Progenitor cell of endocrine pancreas (in vitro differentiated cells): ENCODE measurements at places on chromosomes 7 and 10. TPM values are rescaled to one million over a fixed set of nuclear protein-coding genes. Genes with fewer than 3 reads are reported as not detected.

- peaks cover 4% of the 10 kb centered on the region for H3K4me1 ChIP-seq
- no peaks in the 10 kb centered on the region for H3K36me3 ChIP-seq
- H3K27me3 ChIP-seq, result no peaks in the 10 kb centered on the region
- no peak overlapping the region for H3K27ac ChIP-seq
- no peak for DNase-seq
These were observed 217.3 kb downstream of the ZEB1 start for GRCh38 chr10:31536302-31536701.

TEX36 gene
- not detected in 2 replicates for total RNA-seq

DNA sequence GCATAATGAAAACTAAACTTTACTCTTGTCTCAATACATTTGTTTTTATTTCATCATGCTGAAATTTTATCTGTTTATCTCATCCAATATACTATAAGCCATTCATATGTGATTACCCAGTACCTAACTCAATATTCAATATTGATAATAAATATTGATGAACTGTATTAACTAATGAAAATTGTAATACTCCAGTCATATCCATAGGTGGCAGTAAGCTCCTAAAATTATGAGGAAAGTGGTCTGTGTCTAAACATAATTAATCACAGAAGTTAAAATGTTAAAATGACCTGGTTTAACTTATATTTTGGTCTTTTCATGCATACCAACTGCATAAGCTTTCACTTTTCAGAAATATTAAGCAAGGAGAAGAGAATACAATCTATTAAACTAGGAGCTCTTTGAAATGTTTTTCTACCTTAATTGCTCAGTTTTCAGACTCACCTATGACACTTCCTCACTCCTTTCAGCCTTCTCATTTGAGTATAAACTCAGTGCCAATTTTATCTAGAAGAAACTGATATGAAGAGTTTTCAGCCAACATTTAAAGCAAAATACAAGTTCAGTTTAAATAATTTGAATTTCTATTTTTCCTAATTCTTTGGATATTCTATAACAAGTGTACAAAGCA, 30.5 kb upstream of the VWDE start:
- H3K4me3 ChIP-seq, result no peak overlapping the region
- H3K4me1 ChIP-seq, result peaks cover 6% of the 10 kb centered on the region
- H3K27me3 ChIP-seq, result no peaks in the 10 kb centered on the region
- no peak overlapping the region for H3K27ac ChIP-seq

DNA sequence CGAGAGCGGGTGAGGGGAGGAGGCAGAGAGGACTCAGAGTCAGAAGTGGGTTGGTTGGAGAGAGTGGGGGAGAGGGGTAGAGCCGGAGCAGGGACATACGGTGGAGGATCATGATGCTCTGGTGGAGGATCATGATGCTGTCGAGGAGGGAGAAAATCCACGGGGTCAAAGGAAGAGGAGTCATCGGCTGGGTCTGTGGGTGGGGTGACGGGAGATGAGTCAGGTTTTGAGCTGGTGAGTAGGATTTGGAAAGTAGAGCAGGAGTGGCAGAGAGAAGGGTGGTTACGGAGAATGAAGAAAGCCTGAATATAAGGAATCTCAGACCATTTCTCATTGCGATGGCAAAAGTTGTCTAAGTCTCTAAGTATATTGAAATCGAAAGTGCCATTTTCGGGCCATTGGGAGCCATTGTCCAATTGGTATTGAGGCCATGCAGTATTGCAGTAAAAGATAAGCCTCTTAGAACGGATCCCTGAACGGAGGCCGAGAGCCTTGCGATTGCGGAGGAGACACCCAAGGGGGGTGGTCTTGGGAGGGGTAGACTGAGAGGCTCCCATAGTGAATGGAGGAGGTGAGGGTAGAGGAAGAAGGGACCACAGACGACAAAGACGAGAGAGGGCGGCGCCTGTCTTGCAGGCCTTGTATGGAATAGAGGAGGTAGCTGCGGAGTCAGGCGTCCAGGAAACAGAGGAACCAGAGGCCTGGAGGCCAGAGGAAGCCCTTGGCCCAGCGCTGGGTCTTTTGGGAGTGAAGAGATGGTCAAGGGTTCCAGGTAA, 23.8 kb downstream of the SCIN start:
- no peak overlapping the region for H3K4me3 ChIP-seq
- H3K27me3 ChIP-seq, result no peaks in the 10 kb centered on the region
- H3K36me3 ChIP-seq, result no peaks in the 10 kb centered on the region
- H3K27ac ChIP-seq, result no peak overlapping the region

DNA sequence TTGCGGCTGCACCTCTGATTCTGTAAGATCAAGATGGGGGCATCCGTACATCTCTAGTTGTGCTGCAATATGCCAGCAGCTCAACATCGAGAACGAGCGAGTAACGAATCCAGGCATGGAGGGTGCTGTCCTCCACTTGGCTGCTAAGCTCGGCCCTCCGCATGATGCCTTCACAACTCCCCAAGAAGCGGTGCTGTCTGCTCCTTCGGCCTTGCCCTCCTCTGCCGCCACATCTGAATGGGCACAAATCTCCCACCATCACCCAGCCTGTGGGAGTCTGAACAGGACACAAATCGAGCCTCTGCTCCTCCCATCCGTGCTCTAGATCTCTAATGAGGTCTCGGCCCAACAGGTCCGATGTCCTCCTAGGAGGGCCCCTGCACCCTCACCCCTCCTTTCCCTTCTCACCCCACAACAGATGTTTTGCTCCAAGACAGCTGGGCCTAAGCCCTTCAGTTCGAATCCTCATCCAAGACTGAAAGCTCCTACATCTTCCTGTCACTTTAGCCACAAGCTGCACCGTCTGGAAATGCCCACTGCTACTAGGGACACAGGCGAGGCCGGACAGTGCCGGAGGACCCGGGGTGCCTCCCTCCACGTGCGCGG, 86.7 kb downstream of the ZNF33B start:
- H3K36me3 ChIP-seq, result peaks cover 31% of the 10 kb centered on the region
- no peak for DNase-seq
- H3K4me3 ChIP-seq, result peak overlapping the region; percentile 92
- H3K27me3 ChIP-seq, result peaks cover 7% of the 10 kb centered on the region
- peaks cover 14% of the 10 kb centered on the region for H3K4me1 ChIP-seq

DNA sequence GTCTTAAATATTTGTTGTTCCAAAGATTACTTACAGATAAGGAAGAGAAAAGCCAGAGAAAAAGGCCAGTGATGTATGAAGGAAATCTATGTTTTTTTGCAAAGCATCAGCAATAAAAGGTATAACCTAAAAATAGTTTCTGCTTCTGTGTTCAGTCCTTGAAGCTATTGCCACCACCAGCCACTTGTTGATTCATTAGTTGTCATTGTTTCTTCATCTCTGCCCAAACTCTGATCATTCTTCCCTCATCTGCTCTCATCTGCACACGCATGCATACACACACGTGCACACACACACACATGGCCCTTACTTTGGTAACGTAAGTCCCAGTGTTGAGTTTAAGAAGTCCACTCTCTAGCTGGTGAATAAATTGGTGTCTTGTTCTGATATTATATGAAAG, 540.7 kb downstream of the GATA3 start:
- DNase-seq, result no peak
- H3K27ac ChIP-seq, result no peak overlapping the region
- peaks cover 10% of the 10 kb centered on the region for H3K27me3 ChIP-seq
- H3K36me3 ChIP-seq, result no peaks in the 10 kb centered on the region

TAS2R16 gene
- total RNA-seq, result not detected in 2 replicates

PGAM2 gene
- 1.8 and 2.5 TPM in 2 replicates for total RNA-seq

POM121 gene
- total RNA-seq, result 53.2 and 53.6 TPM in 2 replicates

GRCh38 chr7:88102675-88103074, 117.2 kb downstream of the SRI start:
- no peak overlapping the region for H3K4me3 ChIP-seq
- no peaks in the 10 kb centered on the region for H3K36me3 ChIP-seq
- H3K4me1 ChIP-seq, result no peaks in the 10 kb centered on the region
- no peaks in the 10 kb centered on the region for H3K27me3 ChIP-seq
- no peak overlapping the region for H3K27ac ChIP-seq

- peaks cover 8% of the 10 kb centered on the region for H3K36me3 ChIP-seq
- H3K4me3 ChIP-seq, result peak overlapping the region; percentile 10
- no peaks in the 10 kb centered on the region for H3K27me3 ChIP-seq
- peaks cover 55% of the 10 kb centered on the region for H3K4me1 ChIP-seq
- H3K27ac ChIP-seq, result peak overlapping the region; percentile 73
These were observed 92.8 kb downstream of the MCU start for GRCh38 chr10:72784551-72785351.

- H3K27ac ChIP-seq, result no peak overlapping the region
- H3K4me1 ChIP-seq, result peaks cover 1% of the 10 kb centered on the region
- no peak for DNase-seq
These were observed 87.6 kb downstream of the XRCC2 start for GRCh38 chr7:152588350-152588749.

DNA sequence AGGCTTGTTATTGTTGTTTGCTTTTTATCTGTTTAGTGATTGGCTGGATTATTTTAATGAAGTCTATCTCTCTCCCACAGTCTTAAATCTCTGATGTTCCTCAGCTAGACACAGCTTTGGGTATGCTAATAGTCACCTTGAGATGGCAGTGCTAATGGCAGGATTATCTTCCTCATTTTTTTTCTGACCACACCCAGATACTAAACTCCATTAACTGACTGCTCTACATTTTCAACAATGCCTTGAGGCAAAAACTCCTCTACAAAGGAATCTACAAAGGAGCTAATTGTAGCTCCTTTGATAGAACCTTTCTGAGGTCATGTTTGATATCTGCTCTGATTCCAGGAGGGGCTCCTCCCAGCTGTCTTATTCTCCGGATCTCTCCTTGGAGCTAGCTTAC, 122.6 kb downstream of the HBP1 start:
- H3K27me3 ChIP-seq, result no peaks in the 10 kb centered on the region
- no peak overlapping the region for H3K27ac ChIP-seq
- H3K36me3 ChIP-seq, result peaks cover 24% of the 10 kb centered on the region
- DNase-seq, result no peak
- no peaks in the 10 kb centered on the region for H3K4me1 ChIP-seq
